LNCaP clone FGC (cell line): ENCODE measurements at places on chromosomes 4 and X.

GRCh38 chr4:115671581-115671980 lies 558.2 kb upstream of the NDST4 start:
- DNase-seq = peak; percentile 93

- no peak for DNase-seq
Measured at GRCh38 chr4:76981644-76982043, 32.1 kb downstream of the SEPTIN11 start.

- peak; percentile 81 for DNase-seq
Measured at GRCh38 chr4:40046311-40046980, 10.2 kb upstream of the N4BP2 start.

- no peak for DNase-seq
Measured at GRCh38 chr4:145098675-145099037, 545 bp downstream of the ABCE1 start.

GRCh38 chr4:10620935-10621488 lies 63.6 kb downstream of the CLNK start:
- no peak for DNase-seq
